Mesenchymal stem cell (in vitro differentiated cells and primary cell): ENCODE measurements at places on chromosomes 3 and 15.

DNA sequence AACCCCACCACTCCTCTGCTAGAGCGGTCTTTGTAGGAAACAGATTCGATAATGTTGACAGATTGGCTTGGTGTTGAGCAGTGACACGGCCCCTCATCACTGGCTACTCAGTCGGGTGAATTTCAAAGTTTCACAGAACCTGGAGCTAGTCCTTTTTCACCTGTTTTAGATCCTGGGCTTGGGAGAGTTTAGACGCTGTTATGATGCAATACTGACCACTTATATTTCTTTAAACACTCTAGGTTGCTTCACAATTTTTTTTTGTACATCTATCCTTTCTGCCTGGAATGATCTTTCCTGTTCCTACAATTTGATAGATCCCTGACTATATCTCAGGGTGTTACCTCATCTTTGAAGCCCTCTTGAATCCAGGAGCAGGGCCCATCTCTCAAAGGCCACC, 97.1 kb upstream of the ATP10A start:
- no peak for DNase-seq

GRCh38 chr3:147514366-147515160, 105.4 kb downstream of the ZIC1 start:
- no peak for DNase-seq

- DNase-seq = no peak
Observed at GRCh38 chr15:40986820-40987219, 33.5 kb downstream of the CHAC1 start.

GRCh38 chr15:47725906-47726305, 8.6 kb downstream of the SEMA6D start:
- no peak for DNase-seq

DNA sequence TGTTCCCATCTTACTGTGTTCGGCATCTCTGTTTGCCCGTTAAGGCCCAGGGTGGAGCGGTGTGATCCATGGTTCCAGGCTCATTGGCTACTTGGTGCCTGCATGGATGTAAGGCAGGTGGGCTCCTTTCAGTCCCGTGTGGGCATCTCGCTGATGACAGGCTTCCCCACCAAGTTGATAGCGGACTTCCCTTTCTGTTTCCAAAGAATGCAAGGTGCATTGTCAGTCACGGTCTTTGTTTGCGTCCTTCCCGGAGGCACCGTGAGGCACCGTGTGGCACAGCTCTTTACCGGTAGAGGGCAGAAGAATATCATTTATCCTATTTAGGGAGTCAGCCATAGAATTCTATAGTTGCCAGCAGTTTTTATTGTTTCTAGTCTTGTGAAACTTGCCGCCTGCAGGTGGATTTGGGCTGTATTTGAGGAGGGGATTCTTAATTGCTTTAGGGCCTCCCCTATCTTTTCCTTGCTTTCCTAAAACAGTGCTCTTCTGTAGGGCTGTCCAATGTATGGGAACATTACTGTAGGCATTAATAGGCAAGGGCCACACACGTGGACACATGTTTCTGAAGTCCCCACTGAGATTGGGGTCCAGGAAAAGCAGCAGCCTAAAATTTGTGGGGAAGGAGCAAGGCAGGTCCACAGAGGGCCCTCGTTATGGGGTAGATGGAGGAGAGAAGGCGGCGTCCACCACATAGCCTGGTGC, 244.1 kb downstream of the SLCO3A1 start:
- peak; percentile 20 for DNase-seq

GRCh38 chr3:184295771-184296170, 3.3 kb upstream of the PSMD2 start:
- DNase-seq = no peak

DNA sequence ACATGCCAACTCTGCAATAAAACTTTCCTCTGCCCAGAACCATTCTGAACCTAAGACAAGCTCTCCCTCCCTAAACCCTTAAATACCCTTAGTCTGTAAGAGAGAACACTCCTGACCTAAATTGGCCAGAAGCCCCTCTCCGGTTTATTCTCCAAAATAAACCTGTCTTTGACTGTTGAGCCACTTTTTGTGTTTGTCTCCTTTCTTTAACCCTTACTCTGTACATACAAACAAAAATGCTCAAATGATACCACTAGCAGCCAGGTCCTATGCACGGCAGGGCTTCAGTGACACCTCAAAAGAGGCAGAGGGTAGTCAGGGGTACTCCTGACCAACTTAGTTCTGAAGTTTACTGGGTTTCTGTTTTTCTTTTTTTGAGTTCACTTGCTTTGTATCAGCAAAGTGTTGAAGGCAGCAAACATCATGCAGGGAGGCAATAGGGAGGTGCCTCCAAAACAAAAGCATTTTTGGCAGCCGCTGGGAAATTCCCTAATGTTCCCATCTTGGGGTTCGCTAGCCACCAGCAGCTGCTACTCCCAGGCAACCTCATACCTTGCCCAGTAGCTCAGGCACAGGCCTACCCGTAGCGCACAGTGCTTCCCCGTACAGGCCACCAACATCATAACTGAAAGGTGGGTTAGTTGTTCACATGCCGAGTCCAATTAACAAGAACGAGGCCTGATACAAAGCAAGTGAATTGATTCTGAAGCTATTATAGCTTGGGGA, 62.9 kb upstream of the GCNT3 start:
- no peak for DNase-seq

DNA sequence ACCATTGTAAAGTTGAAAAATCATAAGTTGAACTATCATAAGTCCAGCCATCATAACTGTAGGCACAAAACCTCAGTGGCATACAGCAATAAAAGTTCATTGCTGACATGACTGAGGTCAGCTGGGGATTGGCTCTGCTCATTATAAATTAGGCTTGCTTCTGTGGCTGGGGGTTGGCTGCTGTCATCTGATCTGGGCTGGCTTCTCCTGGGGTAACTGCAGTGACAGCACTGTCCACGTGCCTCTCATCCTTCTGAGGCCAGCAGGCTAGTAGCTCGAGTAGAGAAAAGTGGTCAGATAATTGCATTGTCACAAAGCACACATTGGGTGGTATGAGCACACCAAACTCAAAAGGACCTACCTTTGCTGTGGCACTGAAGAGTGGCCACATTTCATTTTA, 31.3 kb downstream of the CMTM7 start:
- no peak for DNase-seq

DNA sequence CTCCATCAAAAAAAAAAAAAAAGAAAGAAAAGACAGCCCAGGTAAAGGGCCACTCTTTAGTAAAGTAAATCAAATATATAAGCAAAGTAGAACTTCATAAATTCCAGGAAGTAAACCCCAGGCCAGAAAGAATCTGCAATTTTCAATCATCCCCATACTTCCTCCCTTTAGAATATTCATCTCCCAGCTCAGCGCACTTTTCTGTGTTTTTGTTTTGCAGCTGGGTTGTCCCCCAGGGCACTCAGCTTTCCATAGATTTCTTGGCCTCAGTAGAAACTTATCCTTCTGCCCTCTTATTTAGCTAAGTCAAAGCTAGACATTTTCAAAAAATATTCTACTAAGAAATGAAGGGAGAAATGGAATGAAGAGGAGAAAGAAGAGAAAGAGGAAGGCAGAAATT, 24.0 kb upstream of the SPRED1 start:
- no peak for DNase-seq

DNA sequence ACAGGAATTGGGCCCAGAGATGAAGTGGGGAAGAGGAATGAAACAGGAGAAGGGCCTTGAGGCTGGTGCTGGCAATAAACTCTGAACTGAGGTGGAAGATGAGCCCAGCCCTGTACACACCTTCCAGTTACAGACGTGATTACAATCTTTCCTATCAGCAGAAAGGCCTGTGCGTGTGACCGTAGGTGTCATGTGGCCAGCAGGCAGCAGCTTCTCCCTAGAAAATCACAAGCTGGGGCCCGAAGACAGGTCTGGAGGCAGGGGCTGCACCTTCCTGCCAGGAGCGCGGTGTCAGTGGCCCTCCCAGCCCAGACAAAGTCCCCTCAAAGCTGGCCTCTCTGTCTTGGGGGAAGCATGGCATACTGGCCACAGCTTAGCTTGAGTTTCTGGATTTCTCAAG, 16.7 kb upstream of the PIGZ start:
- DNase-seq = no peak

- no peak for DNase-seq
Observed at GRCh38 chr3:6249679-6250078, 611.2 kb upstream of the GRM7 start.

GRCh38 chr3:38645076-38645475, 4.4 kb downstream of the SCN5A start:
- no peak for DNase-seq

GRCh38 chr3:182233957-182234356, 522.2 kb downstream of the SOX2 start:
- DNase-seq = no peak

DNA sequence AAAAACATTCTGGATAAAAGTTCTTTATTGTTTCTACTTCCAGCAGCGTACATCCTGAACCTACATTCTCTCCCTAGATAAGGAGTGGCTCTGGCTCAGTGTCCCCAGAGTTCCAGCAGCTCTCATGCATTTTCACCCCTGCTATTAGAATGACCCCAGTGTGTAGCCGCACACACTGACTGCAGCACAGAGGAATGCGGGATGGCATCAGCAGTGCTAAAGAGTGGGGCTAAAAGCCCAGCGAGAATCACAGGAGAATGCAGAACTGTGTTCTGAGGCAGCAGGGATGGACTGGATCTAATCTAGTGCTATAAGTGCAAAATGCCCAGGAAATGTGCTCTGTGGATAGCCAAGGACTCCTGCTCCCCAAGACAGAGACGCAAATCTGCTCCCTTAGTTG, 66.4 kb upstream of the TJP1 start:
- DNase-seq = peak; percentile 81

GRCh38 chr3:57876632-57877031, 120.5 kb downstream of the SLMAP start:
- peak; percentile 7 for DNase-seq

- DNase-seq = no peak
Observed at GRCh38 chr3:65902304-65902793, 136.4 kb downstream of the MAGI1 start.

DNA sequence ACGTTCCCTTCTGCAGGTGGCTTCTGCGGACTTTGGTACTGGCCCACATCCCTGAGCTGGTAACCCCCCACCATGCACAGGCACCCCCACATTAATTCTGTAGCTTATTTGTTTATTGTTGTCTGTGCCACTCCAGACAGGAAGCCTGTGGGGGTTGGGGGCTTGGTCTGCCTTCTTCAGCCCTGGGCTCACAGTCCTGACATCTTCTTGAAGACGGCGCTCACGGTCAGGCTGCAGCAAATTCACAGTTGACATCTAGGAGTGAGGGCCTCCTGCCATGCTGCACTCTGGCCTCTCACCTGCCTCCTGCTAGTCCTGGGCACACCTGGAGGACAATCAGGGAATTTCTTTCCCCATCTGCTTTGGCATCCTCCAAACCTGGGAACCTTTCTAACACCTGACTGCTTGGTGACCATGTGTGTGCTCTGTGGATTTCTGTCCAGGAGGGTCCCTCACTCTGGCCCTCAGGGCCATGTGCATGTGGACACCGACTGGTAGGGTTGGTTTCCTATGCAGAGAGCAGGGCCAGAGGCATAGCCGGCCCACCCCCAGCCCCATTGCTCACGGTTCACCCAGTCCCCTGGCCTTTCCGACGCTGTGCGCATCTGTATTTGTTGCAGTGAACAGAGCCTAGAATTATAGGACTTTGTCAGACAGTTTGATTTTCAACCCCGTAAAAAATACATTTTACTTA, 68.8 kb downstream of the APBA2 start:
- DNase-seq = no peak

DNA sequence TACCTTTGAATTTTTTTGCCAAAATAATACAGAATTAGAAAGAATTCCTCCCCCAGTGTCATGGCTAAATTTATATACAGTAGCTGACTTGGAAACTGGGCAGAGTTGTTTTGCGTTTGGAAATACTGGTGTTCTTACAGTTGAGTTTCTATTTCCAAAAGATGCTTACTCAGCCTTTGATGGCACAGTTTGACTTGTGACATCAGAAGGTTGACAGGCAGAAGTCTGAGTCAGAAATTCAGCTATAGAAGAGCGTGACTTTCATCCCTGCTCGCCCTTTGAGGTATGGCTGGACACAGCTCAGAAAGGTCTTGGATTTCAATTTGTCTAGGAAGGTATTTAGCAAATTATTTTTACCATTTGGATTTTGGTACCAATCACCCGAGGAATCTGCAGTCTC, 175.8 kb downstream of the VGLL4 start:
- no peak for DNase-seq

- no peak for DNase-seq
Observed at GRCh38 chr3:172868582-172869200, 118.2 kb downstream of the ECT2 start.

DNA sequence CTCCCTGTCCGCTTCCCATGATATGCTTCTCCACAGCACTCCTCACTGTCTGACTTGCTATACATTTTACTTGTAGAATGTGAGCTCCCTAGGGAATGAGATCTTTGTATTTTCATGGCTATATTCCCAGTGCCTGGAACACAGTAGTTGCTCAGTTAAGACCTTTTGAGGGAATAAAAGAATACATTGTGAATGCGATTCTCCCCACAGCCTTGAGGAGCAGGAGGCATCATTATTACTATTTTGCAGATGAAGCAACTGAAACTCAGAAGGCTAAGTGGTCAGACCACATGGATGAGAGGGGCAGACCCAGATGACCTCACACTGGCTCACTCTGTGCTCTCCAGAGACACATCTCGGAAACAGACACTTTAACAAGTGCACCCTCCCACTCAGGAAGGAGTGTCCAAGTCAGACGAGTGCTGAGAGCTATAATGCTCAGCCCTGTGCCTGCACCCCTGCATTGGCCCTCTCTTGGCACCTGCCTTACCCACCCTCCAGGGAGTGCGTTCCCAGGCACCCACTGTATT, 46.8 kb downstream of the SST start:
- peak; percentile 7 for DNase-seq

DNA sequence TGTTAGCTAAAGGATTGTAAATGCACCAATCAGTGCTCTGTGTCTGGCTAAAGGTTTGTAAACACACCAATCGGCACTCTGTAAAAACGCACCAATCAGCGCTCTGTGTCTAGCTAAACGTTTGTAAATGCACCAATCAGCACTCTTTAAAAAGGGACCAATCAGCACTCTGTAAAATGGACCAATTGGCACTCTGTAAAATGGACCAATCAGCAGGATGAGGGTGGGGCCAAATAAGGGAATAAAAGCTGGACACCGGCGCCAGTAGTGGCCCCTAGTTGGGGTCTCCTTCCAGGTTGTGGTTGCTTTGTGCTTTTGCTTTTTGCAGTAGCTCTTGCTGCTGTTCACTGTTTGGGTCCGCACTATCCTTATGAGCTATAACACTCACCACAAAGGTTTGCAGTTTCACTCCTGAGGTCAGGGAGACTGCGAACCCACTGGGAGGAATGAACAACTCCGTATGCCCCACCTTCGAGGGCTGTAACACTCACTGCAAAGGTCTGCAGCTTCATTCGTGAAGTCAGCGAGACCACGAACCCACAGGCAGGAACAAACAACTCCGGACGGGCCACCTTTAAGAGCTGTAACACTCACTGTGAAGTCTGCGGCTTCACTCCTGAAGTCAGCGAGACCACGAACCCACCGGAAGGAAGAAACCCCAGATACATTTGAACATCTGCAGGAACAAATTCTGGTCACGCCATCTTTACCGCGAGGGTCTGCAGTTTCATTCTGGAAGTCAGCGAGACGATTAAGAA, 1.1 kb upstream of the SUCLG2 start:
- no peak for DNase-seq

GRCh38 chr3:117735481-117736101, 1026.0 kb downstream of the TUSC7 start:
- DNase-seq = peak; percentile 38
